ENCODE measurements at places on chromosomes 5 and 9. TPM values are rescaled to one million over a fixed set of nuclear protein-coding genes. Genes with fewer than 3 reads are reported as not detected.

- DNase-seq: no peak
Measured at GRCh38 chr9:86500667-86501435, 146.6 kb upstream of the TUT7 start.

- DNase-seq: no peak
Measured at GRCh38 chr9:109969011-109969410, 189.0 kb downstream of the PALM2AKAP2 start.

DNA sequence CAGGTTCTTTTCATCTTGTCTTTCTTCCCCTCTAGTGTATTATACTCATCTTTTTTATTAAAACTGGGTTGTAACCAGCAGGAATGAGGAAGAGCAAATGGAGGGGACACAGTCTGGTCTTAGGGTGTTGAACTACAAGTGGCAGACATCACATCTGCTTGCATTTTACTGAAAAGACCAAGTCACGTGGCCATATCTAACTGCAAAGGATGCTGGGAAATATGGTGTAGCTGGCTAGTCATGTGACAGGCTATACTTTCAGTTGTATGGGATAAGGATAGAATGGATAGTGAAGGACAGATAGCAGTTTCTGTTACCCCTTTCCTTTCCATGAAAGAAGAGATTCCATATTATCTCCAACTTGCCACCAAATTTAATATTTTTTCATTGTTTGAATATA, 13.0 kb upstream of the FGD3 start:
- DNase-seq: no peak

- no peak for DNase-seq
Measured at GRCh38 chr5:44568519-44568918, 179.3 kb upstream of the FGF10 start.

DNA sequence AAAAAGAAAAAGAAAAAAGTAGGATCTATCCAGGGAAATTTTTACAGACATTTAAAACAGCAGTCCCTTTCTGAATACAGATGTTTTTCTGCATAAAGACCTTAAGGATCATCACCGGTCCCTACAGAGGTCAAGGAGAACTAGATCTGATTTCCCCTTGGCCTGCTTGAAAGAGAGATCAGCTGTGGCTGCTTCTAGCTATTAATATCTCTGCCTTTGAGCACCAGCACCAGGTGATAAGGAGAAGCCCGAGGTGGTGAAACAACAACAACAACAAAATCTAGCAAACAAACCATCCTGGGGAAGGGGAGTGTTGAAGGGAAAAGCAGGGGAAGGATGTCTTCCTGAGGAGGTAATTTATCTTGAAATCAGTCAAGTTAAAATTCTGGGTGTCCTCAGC, 42.1 kb downstream of the ZNF366 start:
- DNase-seq: no peak

GRCh38 chr5:170010595-170010994, 30.3 kb upstream of the INSYN2B start:
- DNase-seq: no peak

- no peak for DNase-seq
Measured at GRCh38 chr5:154509784-154510555, 31.9 kb upstream of the HAND1 start.

- DNase-seq: no peak
Measured at GRCh38 chr5:16970826-16971225, 34.7 kb upstream of the MYO10 start.

Gene RAB24
- polyA plus RNA-seq: 77.5 TPM

Gene PCDHGB7
- 3.6 TPM for polyA plus RNA-seq
